Uterine smooth muscle cell (primary cell): ENCODE measurements at places on chromosomes 6 and 20. TPM values are rescaled to one million over a fixed set of nuclear protein-coding genes. Genes with fewer than 3 reads are reported as not detected.

HRH3 gene
- total RNA-seq: not detected in 2 replicates

DEFB124 gene
- total RNA-seq: not detected in 2 replicates

TRIM39 gene
- 8.4 and 13.9 TPM in 2 replicates for total RNA-seq

RUNX2 gene
- 1.7 and 3.2 TPM in 2 replicates for total RNA-seq

ANKRD66 gene
- total RNA-seq: not detected in 2 replicates

CPNE1 gene
- total RNA-seq: 93.1 and 95.8 TPM in 2 replicates

ECHDC1 gene
- total RNA-seq: 50.9 and 90.2 TPM in 2 replicates

EBF4 gene
- 1.2 and 4.1 TPM in 2 replicates for total RNA-seq

SNPH gene
- 14.6 and 18.1 TPM in 2 replicates for total RNA-seq

SCRT2 gene
- not detected in 2 replicates for total RNA-seq

CCN6 gene
- not detected in 2 replicates for total RNA-seq

OOEP gene
- total RNA-seq: not detected in 2 replicates

MAS1 gene
- not detected in 2 replicates for total RNA-seq

TAAR2 gene
- total RNA-seq: not detected in 2 replicates

OR12D1 gene
- total RNA-seq: not detected in 2 replicates

FHL5 gene
- total RNA-seq: not detected in 2 replicates

PHF20 gene
- total RNA-seq: 26.2 and 29.2 TPM in 2 replicates

ETV7 gene
- total RNA-seq: 0.12 and 0.22 TPM in 2 replicates

ZNF292 gene
- 31.3 and 37.9 TPM in 2 replicates for total RNA-seq

OR2H1 gene
- total RNA-seq: not detected in 2 replicates

TNXB gene
- total RNA-seq: 5.9 and 6.7 TPM in 2 replicates

KHDC1L gene
- 0.50 TPM in 1 of 2 replicates, not detected in the other for total RNA-seq

PRICKLE4 gene
- 0.66 TPM in 1 of 2 replicates, not detected in the other for total RNA-seq

RAET1E gene
- 0.11 TPM in 1 of 2 replicates, not detected in the other for total RNA-seq

PTGIS gene
- 22.4 and 58.2 TPM in 2 replicates for total RNA-seq

TGM3 gene
- not detected in 2 replicates for total RNA-seq

HSD17B8 gene
- 2.7 and 8.9 TPM in 2 replicates for total RNA-seq

HLA-DRB1 gene
- not detected in 2 replicates for total RNA-seq

IL17A gene
- total RNA-seq: not detected in 2 replicates

SYCP2 gene
- 0.37 and 0.89 TPM in 2 replicates for total RNA-seq

MDFI gene
- 0.11 and 1.2 TPM in 2 replicates for total RNA-seq

GABRR1 gene
- not detected in 2 replicates for total RNA-seq

TBCC gene
- total RNA-seq: 36.1 and 45.9 TPM in 2 replicates

SUMO4 gene
- total RNA-seq: 1.00 and 1.7 TPM in 2 replicates

HLA-DQA1 gene
- total RNA-seq: not detected in 2 replicates

LTA gene
- total RNA-seq: not detected in 2 replicates

EFCAB8 gene
- under 0.01 TPM in 1 of 2 replicates, not detected in the other for total RNA-seq

BPIFB2 gene
- not detected in 2 replicates for total RNA-seq

DLL1 gene
- total RNA-seq: 1.00 and 1.3 TPM in 2 replicates

POPDC3 gene
- total RNA-seq: 20.6 and 23.6 TPM in 2 replicates

KAT14 gene
- total RNA-seq: 14.5 and 18.1 TPM in 2 replicates

ADAT2 gene
- 3.0 and 6.1 TPM in 2 replicates for total RNA-seq

IL20RA gene
- 0.50 and 1.00 TPM in 2 replicates for total RNA-seq

TFAP2C gene
- 8.5 and 9.5 TPM in 2 replicates for total RNA-seq

PBOV1 gene
- not detected in 2 replicates for total RNA-seq

TPX2 gene
- total RNA-seq: 28.6 and 104 TPM in 2 replicates

CPNE5 gene
- under 0.01 and 0.11 TPM in 2 replicates for total RNA-seq

DNAH8 gene
- under 0.01 and 0.12 TPM in 2 replicates for total RNA-seq

PLEKHG1 gene
- 1.3 and 2.0 TPM in 2 replicates for total RNA-seq

SLC17A2 gene
- total RNA-seq: not detected in 2 replicates

ARHGAP18 gene
- 45.6 and 90.2 TPM in 2 replicates for total RNA-seq

MROH8 gene
- total RNA-seq: 1.1 and 1.4 TPM in 2 replicates

CFAP61 gene
- total RNA-seq: 0.22 and 0.25 TPM in 2 replicates

C6orf132 gene
- total RNA-seq: 1.00 and 1.5 TPM in 2 replicates

MLIP gene
- not detected in 2 replicates for total RNA-seq
